ENCODE measurements at places on chromosomes 5 and 9.

- no peak for DNase-seq
Observed at GRCh38 chr9:132731230-132731629, 61.0 kb downstream of the GTF3C4 start.

GRCh38 chr9:89661391-89661949 is 56.7 kb downstream of the GADD45G start:
- DNase-seq = peak; percentile 58

DNA sequence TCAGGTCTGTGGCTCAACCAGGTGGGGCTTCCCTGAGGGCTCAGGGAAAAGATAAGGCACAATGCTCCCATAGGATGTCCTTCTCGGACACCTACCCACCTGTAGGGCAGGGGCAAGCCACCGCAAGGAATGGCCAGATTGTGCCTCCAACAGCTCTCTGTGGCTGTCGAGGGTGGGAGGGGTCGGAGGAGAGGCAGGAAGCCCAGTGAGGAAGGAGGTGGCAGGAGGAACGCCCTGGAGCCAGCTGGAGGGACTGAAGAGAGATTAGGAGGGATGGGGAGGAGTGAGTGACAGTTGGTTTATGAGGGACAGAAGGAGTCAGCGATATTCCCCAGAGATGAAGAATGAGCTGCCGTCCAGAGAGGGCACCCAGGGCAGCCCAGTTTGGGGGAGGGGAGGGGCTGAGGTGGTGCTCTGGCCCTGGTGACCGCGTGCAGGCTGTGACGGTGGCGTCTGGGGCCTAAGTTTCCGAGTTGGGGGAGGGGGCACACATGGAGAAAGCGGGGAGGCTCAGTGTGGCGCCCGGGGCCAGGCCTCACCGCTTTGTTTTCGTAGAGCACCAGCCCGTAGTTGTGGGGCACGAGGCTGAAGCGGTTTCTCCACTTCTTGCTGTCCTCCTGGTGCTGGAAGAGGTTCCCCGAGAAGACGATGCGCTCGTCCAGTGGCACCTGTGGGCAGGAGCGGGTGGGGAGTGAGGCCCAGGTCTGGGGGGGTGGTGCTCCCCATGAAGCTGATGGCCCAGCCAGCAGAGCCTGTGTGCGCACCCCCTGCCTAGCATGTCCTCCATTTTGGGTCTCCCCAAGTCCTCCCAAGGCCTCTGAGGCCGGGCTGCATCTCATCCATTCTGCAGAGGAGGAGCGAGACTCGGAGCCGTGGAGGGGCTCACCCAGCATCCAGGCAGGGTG is 75.6 kb downstream of the LRSAM1 start:
- DNase-seq = peak; percentile 47

DNA sequence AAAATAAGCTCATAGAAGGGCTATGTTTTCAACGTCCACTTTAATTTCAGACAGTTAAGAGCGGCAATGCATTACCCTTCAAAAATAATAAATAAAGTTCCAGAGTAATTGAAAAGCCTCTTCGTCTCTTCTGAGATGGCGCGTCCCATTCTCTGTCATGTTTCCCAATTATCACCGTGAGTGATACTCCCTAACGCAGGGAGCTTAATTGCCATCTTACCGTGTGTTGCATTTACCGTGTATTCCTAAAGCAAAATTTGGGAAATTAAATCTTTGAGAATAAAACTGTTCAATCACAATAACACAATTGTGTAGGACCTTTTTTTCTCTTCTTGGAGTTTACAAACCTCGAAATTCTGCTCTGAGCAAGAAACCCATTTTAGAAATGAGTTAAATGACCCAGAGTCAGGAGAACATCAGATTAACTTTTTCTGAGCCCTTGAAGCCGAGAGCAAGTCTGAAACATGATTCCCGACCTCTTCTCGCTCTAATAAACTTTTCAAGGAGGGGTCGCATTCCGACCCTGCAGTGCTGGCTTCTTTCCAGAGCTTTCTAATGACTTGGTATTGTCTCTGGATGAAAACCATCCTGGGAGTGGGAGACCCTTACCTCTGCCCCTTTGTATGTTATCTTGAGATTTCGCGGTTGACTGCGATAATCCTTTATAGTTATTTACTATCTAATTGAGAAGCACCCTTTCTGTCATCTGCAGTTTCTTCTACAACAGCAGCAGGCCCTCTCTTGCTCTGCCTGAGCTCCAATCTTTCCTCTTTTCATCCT is 251.5 kb downstream of the FSTL4 start:
- no peak for DNase-seq

- DNase-seq = no peak
Observed at GRCh38 chr9:126496781-126497659, 116.7 kb upstream of the LMX1B start.

DNA sequence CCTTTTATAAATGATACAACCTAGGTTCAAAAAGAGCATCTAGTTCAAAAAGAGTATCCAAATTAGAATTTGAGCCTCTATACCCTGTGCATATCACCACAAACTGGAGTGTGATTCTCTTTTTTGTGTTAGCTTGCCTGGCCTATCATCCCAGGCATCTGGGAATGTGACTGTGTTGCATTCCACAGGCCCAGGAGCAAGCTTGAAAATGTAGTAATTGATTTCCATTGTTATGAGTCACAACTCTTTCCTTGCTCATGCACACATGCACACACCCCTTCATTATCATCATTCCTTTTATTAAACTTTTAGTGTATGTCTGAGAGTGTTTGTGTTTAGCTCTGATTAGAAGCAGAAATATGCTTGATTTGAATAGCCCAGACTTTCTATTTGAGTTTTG is 75.2 kb downstream of the FCHO2 start:
- DNase-seq = no peak

- DNase-seq = no peak
Observed at GRCh38 chr9:92378865-92379560, 25.4 kb downstream of the OGN start.

DNA sequence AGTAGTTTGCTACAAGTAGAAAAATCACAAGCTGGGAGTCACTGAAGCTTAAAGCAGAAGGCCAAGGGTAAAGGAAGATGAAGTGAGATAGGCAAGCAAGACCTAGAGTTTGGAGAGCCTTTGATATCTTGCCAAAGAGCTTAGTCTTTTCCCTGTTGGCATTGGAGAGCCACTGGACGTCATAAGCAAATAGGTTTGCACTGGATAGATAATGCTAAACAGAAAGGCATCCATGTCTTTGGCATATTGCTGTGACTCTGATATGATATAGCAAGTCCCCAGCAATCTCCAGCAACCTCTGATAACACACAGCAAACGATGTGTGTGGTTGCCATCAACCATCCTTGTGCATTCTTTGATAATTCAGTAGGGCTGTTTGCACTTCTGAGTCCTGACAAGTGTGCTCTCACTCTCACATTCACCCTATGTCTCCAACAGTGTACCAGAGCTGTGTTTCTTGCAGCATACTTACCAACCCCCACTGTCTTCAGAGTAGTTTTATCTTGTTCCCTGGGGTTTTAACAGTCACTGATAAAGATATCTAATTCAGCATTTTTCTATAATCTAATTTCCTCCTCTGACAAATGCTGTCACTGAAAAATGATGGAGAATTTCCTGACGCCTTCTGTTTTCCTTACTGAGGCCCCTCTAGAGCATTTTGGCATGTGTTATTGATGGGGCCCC is 16.9 kb upstream of the FREM1 start:
- DNase-seq = no peak

DNA sequence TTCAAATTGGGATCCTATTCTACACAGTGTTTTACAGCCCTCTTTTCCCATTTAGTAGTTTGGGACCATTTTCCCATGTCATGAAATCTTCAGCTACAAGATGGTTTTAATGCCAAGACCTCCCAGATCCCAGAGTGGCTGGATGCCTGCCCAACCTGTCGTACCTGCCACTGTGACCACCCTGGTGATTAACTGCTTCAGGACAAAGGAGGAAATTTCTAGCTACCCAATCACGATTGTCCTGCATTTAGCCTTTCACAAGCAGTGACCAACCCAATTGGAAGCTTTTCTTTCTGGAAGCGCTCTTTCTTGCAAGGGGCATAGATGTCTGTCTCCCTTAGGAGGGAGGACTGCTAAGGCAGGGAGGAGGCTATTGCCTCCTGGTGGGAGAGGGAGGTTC is 13.8 kb downstream of the IL9 start:
- no peak for DNase-seq

- DNase-seq = no peak
Observed at GRCh38 chr9:25396828-25397227, 281.4 kb downstream of the TUSC1 start.

GRCh38 chr9:70614786-70615463 is 200.5 kb upstream of the KLF9 start:
- DNase-seq = peak; percentile 75

DNA sequence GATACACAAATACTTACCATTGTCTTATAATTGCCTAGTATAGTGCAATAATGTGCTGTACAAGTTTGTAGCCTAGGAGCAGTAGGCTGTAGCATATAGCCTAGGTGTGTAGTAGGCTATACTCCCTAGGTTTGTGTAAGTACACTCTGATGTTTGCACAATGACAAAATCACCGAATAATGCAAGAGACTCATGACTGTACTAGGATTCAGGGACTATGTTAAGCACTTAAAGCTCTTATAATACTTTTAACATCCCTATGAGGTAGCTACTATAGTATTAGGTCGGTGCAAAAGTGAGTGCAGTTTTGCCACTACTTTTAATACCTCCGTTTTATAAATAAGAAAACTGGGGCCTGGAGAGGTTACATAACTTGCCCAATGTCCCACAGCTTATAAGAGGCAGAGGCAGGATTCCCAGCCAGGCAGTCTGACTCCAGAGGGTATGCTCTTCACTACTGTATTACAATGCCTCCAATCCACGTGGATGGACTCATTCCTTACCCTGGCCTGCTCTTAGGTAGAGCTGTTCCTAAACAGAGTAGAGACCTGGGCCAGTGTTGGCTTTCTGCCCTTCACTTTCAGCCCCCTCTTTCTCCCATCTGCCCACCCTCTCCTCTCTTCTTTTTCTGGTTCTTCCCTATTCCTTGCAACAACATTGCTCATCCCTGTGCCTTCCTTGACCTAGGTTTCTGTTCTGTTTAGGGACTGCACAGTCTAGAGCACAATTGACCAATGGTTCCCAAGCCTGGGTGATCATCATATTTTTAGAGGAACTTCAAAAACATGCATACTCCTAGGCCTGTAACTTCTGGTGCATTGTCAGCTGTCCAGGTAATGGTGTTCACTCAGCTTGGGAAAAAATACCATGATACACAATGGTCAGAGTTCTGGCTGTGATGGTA is 114.0 kb downstream of the CARTPT start:
- no peak for DNase-seq

DNA sequence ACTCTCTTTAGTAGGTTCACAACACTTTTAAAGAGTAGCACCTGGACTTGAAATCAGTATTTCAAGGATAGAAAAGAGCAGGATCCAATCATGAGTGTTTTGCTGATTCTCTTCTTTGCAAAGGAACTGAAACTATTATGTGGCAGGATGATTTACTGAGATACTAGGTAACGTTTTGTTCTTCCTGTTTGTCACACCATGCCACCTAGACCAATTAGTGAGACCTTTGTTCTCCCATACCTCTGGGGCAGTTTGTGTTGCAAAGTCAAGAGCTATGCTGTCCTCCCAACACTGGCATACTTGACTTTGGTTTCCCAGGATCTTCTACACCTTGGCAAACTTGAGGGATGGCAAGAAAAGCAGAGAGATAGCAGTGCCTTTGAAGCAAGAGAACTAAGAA is 43.4 kb downstream of the PPP1R2B start:
- DNase-seq = no peak

DNA sequence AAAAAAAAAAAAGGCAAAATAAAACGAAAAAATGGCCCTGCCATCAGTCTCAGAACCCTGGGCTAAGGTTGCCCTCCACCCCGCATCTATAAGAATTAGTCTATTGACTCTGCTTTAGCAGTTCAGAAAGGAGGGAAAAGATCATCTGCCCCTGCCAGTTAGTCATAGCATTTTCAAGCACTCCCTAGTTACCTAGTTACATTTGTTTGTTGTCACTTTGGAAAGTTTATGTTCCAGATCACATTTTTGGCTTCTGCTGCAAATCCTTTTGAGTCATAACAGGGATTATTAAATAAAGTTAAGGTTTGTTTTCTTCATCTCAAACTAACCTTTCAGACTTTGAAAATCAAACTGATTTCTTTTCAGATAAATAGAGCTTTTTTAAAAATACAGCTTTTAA is 52.1 kb downstream of the AQP7 start:
- no peak for DNase-seq

DNA sequence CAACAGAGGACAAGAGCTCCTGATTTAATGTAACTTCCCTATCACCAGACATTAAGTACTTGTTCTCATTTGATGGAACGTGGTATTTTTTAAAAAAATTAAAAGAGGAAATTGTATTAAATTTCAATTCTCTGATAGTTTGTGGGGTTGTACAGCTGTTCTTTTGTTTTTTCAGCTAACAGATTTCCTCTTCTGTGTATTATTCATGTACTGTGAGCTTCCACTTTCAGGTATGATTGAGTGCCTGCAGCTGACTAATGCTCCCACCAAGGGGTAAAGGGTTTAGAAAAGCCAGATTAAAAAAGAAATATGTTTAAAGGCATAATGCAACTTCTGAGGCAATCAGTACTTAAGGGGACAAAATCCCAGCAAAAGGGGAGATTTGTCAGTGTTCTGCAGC is 117.7 kb upstream of the ACTBL2 start:
- DNase-seq = no peak

GRCh38 chr9:93169444-93169843 is 14.5 kb upstream of the WNK2 start:
- no peak for DNase-seq

GRCh38 chr9:20352591-20352990 is 269.7 kb downstream of the MLLT3 start:
- no peak for DNase-seq

DNA sequence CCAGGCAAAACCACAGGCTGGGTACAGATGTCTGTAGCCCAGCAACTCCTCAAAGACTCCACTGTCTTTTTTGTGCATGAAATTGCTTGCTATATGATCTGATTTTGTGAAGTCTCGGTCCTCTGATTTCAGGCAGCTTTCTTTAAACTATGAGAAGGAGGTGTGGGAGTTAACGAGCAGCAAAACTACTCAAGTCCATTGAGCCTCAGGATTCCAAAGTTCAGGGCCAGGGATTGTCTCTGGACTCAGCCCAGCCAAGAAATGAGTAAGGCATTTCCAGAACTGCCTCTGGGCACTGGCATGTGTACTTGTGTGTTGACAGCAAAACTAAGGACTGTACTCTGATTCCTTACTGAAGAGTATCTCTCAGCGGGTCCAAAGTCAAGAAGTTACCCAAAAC is 53.4 kb upstream of the GLIS3 start:
- no peak for DNase-seq

- no peak for DNase-seq
Observed at GRCh38 chr5:57495285-57496086, 12.9 kb upstream of the ACTBL2 start.

DNA sequence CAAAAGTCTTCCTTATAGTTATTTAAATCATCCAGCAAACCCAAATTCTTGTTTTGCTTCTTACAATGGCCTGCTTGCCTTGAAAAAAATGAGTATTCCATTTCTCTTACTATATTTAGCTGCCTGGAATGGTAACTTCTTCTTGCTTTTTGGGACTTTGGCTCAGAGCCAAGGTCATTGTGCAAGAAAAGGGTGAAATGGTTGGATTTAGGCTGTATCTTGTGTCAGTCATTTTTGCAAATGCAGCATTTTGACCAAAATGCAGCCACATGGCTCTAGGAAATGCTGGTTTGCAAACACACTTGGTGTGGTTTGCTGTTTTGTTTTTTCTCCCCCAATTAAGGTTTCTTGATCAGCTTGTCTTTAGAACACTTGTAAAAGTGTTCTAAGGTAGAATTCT is 133.3 kb upstream of the ELL2 start:
- DNase-seq = no peak

Measured in cerebellum (tissue), 4 donors.